ENCODE measurements at places on chromosomes 16 and 17.
A peak's percentile ranks its signal among the peaks of the same experiment; 100 is the strongest.

- no peak for DNase-seq
Measured at GRCh38 chr17:40491486-40491885, 9.9 kb downstream of the TNS4 start.

DNA sequence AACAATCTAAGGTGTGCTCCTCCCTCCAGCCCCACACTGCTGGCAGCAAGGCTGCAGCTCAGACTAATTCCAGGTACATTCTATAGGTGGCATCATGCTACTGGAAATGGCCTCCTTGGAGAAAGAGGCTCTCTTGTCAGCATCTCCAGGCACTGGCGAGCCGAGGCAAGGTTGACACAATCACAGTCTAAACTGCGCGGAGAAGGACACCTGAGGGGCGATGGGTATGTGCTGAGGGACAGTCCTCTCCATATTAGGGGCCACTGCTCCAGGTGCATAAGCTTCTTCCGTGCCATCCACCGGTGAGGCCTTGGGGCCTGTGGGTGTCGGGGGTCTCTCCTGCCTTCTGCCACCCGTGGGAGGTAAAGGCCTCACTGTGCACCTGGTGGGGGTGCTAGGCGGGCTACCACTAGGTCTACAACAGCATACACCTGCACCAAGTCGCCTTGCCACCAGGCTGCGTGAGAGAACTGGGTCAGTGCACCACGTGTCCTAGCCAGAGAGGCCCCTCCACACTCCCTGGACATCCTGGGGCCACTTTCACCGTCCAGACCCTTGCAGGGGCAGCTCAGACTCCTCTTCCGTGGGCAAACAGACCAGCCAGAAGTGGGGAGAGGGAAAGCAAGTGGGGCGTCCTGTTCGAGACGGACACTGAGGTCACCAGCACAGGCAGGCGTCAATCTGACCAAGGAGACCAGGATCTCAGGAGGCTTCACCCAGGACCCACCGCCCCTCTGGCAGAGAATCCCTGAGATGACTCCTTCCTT lies 12.1 kb upstream of the CBX8 start:
- peak; percentile 73 for DNase-seq

- DNase-seq = no peak
Measured at GRCh38 chr16:79714440-79714839, 113.9 kb upstream of the MAF start.

- DNase-seq = no peak
Measured at GRCh38 chr17:80704381-80704819, 159.8 kb downstream of the RPTOR start.

DNA sequence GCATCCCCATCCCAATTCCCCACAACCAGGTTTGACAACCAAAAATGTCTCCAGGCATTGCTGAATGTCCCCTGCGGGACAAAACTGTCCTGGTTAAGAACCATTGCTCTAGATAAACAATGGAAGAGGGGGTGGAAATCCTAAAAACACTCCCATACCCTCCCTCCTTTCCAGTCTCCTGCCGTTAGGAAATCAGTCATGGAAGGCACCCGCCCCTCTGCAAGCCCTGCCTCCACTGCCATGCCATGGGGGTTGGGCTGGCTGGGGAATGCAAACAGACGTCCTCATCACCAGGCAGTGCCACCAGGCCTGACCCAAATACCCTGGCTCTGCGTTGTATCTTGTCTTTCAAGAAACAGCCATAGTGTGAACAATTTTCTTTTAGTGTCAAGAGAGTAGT lies 57.5 kb downstream of the CYTH1 start:
- DNase-seq = no peak

DNA sequence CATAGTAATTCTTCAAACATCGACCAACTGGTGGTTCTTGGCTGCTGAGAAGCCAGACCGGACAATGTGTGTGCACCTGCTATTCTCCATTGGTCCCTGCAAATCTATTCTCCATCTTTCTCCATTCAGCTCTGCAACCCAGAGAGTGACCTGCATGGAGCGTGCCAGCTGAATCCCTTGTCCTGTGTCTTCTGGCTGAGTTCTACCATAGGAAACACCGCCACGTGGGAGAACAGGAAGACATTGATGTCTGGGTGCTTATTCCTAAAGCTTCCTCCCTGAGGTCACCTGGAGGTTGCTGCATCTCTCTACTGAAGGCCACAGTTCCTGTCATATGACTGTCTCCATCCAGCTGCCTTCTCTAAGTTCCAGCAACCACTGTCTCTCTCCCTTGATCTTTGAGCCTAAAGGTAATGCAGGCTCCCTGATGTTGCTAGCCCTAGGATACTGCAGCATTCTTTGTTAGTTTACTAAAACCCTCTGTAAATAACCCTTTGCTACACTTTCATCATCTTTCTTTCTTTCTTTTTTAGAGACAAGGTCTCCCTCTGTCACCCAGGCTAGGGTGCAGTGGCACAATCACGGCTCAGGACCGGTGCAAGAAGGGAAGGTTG lies 10.6 kb upstream of the SMG1 start:
- DNase-seq = no peak

DNA sequence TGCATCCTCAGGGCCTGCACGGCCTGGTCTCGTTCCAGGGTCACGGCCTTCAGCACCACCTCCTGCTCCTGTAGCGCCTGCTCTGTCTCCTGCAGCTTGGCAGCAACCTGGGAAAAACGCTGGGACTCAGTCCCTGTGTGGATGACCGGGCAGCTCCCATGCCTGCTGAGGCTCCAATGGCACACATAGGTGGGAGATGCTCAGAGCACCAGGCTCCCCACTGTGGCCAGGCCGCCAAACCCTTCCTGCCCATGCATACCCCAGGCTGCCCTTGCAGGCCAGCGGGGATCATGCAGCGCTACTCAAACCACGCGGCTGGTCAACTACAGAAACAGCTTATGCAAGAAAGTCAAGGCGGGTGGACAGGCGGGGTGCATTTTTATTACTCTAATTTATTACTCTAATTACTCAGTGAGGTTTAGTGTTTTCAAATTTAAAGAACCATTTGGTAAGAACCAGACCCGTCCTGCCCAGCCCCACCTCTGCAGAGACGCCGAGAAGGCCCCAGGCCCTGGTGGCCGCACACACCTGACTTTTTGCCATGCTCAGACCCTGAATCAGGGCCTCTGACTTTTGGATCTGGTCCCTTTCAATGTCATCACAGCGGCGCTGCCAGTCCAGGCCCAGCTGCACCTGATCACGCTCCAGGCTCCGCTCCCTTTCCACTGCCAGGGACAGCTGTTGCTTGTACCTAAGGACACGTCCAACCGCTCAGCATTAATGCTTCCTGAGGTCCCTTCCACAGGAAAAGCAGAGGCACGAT lies 34.0 kb downstream of the CCDC57 start:
- no peak for DNase-seq

GRCh38 chr17:21042458-21043295 lies at the start of gene USP22:
TSS of gene USP22 (minus strand) at chr17:21043011. CDS start at chr17:21042835, 176 bp downstream.
- no peak for DNase-seq
